Activated T-cell treated with anti-CD3 and anti-CD28 coated beads, Interleukin-2, amount 50 U/mL, for 72 hours (primary cell): ENCODE measurements at places on chromosomes 11 and 22. TPM values are rescaled to one million over a fixed set of nuclear protein-coding genes. Genes with fewer than 3 reads are reported as not detected.

The SCN3B gene
- total RNA-seq, result 0.05 TPM

DNA sequence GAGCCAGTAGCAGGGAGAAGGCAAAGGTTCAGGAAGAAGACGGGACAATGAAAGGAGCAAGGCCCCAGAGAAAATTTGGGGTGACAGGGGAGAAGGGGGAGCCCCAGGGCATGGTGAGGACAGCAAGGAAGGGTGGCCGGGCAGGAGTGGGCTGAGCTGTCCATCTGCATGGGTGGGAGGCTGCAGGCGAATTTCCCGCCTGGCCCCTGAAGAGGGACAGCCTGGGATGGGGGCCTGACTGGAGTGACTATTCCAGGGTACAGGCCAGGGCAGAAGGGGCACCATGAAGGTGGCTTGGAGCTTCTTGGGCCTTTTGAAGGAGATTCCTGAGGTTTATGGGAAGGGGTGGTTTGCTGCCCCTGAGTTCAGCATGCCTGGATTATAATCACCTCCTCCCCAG is 56.2 kb downstream of the WNT11 start:
- no peak for DNase-seq

DNA sequence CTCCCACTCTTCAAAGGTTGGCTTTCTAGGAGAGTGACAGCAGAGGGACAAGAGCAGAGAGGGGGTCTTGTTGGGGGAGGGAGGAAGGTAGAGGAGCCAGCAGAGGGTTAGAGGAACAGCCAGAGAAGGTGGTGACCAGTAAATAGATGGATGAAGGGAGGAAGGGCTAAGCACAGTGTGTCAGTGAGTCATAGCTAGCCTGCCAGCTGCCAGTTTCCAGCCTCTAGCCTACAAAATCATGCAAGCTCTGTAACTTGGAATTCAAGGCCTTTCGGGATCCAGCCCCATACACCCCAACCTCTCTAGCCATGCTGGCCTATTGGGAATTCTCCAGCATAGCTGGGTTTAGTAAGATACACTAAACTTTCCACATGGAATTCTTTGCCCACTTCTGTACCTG is 147.4 kb upstream of the TEAD1 start:
- no peak for DNase-seq

GRCh38 chr11:72703267-72704008 is 29.2 kb upstream of the PDE2A start:
- no peak for DNase-seq

The ENTHD1 gene
- total RNA-seq, result 0.77 TPM

DNA sequence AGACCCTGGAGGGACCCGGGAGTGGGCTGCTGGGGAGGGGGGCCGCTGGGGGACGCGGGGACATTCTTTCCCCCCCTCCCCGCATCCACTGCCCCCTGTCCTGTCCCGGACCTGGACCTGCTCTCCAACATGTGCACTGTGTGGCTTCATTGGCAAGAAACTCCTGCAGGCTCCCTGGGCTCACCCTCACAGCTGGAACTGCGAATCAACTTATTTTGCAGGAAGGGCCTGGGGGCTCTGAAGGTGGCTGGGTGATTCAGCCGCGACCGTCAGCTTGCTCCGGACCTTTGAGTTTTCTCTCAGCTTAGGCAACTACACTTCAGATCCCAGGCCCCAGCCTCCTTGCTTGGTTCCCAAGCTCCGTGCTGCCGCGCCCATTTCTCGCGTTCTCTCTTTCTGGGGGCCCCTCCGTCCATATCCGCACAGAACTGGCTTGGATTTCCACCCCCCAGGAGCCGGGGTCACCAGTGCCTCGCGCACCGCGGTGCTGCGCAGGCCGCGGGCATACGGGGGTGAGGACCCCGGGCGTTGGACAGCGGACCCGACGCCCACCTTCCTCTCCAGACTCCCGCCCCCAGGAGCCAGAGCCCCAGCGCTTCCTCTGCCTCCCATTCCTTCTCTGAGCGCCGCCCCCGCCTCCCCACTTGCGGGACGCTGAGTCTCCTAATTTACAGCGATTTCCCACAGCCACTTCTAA is 471 bp upstream of the AHNAK start:
- DNase-seq, result no peak
